NCI-H774 (cell line): ENCODE measurements at places on chromosomes 1 and 21.

GRCh38 chr21:16357994-16358393, 628.2 kb downstream of the USP25 start:
- no peak for DNase-seq

GRCh38 chr1:243844186-243844585, 5.9 kb downstream of the AKT3 start:
- DNase-seq: no peak

GRCh38 chr21:37763298-37763697, 153.0 kb downstream of the KCNJ6 start:
- DNase-seq: no peak

DNA sequence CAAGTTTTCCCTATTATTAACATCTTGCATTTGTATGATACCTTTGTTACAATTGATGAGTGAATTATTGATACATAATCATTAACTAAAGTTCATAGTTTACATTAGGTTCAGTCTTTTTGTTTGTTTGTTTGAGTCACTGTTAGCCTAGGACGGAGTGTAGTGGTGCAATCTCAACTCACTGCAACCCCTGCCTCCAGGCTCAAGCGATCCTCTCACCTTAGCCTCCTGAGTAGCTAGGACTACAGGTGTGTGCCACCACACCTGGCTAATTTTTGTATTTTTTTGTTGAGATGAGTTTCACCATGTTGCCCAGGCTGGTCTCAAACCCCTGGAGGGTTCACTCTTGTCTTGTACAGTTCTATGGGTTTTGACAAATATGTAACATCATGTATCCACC, 33.9 kb upstream of the PGM1 start:
- no peak for DNase-seq

DNA sequence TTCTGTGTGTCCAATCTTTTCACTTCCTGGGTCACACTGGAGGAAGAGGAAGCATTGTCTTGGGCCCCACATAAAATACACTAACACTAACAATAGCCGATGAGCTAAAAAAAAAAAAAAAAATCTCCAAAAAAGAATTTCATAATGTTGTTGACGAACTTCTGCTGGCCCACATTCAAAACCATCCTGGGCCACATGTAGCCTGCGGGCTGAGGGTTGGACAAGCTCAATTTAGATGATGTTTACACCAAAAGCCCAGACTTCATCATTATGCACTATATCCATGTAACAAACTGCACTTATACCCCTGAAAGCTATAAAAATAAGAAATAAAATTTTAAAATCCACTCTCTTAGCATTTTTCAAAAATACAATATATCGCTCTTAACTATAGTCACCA, 187.8 kb upstream of the PTBP2 start:
- DNase-seq: no peak

GRCh38 chr1:11072216-11072917, 12.5 kb upstream of the SRM start:
- DNase-seq: peak; percentile 18

DNA sequence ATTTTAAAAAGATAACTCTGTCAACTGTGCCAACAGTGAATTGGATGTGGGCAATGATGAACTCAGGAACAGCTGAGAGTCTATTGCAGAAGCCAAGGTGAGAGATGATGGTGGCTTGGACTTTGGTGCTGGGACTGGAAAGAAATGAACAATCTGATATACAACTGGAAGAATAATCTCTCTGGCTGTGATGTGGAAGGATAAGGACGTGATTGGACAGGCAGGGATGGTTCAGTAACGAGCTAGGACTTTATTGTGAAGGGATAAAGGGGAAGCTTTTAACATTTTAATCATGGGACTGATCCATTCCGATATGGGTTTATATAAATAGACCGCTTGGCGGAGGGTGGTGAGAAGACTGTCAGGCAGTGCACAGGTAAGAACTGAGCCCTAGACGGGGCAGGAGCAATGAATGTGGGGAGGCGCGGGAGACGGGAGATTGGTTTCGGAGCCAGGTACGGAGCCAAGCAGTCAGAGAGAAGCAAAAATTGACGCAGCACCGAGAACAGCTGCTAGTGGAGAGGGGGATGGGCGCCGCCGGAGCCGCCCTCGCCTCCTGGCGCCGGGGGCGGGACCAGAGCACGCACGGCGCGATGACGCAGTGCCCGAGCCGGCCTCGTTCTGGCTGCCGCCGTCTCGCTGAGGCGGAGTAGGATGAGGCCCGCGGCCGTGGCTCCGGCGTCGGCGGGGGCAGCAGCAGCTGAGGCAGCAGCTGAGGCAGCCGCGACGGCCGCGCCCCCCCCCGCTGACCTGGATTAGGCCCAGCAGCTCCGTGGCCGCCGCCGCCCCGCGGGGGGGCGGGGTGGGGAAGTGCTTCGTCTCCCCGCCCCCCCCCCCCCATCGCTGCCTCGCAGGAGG, at the start of gene RNF11:
Gene RNF11 (plus strand): TSS at position 601 of the 858 bp plus-strand sequence. CDS start 484 bp downstream, outside the sequence.
- DNase-seq: peak; percentile 95

DNA sequence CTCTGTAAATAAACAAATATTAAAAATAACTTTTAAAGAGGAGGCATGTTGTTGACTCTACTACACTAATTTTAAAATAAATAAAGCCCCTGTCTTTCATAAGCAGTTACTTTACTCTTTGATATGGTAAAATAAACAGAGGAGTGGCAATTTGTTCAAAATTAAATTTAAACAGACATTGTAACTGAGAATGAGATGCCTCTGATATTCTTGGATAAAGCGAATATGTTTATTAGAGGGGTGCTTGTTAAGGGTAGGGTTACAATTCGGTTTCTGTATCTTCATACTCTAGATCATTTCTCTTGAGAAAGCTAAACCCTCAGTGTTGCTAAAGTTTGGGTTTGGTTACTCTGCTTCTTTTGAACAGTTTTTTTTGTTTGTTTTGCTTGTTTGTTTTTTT, 19.6 kb downstream of the LPAR3 start:
- no peak for DNase-seq

DNA sequence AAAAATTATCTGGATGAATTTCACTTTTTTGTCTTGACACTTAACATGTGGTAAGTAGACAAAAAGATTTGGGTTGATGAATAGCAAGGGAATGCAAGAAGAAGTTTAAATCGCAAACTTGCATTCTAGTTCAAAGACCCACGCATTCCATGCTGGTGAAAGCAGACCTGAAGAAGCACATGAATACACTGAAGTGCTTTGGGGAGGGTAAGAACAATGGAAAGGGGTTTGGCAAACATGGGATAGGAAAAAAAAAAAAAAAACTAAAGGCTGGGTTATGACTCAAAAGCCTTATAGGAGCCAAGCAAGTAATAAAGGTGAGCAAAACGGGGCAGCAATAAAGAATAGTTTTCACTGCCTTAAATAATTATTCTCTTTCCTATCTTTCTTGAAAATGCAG, 450.2 kb downstream of the LMO4 start:
- no peak for DNase-seq

DNA sequence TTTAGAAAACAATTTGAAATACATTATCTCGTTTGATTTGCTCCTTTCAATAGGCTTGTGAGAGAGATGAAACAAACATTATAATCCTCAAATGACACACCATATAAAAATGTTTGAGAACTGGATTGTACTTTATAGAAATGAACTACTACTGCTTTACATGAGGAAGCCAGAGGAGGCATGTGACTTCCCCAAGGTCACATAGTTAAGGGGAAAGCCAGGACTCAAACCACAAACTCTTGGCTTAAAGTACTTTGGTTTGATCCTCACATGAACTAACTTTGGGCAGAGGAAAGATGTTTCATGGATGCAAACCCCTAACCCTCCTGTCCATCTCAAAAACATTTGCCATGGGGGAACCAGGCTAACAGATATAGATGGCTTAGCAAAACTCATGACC, 4.7 kb downstream of the ARHGEF11 start:
- DNase-seq: no peak

DNA sequence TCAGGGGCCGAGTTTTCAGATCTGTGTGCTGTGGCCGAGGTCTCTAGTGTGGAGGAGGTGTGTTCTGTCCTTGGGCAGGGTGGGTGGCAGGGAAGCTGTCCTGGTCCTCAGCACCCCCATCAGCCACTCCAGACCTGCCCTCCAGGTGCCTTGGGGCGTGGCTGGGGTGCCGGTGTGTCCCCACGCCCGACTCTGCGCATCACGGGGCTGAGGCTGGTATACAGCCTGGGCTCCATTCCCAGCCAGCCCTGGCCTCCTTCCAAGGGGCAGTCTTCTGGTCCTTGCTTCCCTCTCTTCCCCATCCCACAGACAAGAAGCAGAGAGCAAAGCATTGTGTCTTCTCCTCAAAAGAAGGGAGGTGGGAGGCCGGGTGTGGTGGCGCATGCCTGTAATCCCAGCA, 4.0 kb downstream of the SAMD11 start:
- no peak for DNase-seq

GRCh38 chr1:19750101-19750881, 49.4 kb downstream of the TMCO4 start:
- no peak for DNase-seq

DNA sequence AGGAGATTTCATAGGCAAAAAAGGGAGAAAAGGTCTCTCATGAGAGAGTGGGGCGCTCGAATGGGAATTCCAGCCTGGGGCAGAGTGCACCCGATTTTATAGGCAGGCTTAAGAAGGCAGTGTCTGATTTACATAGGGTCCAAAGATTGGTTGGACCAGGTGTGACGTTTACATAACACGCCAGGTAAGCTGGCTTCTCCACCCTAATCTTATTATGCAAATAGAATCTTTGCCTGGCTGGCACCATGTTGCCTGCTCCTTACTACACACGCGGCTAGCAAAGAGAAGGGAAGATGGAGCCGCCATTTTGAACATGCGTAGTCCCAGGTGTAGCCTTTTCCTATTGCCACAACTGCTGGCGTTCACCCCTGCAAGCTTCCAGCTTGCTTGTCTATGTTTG, 103.7 kb downstream of the SLC16A1 start:
- no peak for DNase-seq

- DNase-seq: no peak
Measured at GRCh38 chr1:87950369-87950768, 621.7 kb downstream of the LMO4 start.

- peak; percentile 14 for DNase-seq
Measured at GRCh38 chr1:207752456-207752998, 673 bp downstream of the CD46 start.

DNA sequence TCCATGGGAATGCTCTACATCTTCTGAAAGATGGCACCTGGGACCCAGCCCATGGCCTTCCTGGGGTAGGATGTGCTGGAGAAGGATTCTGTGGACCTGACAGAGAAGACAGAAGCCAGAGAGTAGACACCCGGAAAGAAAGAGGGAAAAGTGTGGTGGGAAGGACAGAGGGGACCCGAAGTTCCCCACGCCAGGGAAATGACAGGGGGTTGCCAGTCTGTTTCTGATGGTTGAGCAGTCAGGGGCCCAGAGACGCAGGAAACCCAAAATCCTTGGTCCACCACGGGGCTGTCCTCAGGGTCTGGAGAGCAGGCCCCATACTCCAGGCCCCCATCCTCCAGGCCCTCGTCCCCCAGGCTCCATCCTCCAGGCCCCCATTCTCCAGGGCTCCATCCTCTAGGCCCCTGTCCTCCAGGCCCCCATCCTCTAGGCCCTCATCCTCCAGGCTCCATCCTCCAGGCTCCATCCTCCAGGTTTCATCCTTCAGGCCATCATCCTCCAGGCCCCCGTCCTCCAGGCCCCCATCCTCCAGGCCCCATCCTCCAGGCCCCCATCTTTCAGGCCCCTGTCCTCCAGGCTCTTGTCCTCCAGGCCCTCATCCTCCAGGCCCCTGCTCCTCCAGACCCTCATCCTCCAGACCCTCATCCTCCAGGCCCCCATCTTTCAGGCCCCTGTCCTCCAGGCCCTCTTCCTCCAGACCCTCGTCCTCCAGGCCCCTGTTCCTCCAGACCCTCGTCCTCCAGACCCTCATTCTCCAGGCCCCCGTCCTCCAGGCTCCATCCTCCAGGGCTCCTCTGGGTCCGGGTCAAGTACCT, 1.0 kb upstream of the TFF2 start:
- DNase-seq: no peak

- no peak for DNase-seq
Measured at GRCh38 chr1:175376194-175376593, 183.6 kb upstream of the KIAA0040 start.

DNA sequence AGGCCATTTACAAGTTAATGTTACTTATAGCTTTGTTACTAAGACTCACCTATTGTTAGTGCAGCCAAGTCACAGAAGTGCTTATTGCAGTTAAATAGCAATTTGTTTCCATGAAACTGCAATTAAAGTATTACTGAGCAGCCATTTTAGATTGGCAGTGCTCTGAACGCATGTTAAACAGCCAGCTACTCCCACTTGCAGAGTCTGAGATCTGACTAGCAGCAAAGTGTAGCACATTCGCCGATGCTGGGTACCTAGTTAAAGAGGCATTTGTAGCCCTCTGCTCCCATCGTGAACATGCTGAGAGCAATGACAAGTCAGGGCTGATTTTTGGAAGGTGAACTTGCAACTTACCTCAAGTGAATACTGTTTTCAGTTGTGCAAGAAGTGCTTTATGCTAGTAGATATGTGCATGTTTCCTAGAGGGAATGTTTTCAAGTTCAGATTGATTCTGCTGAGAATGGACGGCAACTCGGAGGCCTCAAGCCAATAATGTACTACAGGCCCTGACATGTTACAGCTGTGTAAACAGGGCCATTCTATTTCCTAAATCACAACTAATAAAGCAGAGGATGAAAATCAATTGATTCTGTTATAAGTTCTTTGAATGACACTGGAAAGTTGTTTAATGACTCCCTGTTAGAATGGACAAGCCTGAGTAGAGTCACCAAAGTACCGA, 19.8 kb downstream of the LMO4 start:
- DNase-seq: no peak

DNA sequence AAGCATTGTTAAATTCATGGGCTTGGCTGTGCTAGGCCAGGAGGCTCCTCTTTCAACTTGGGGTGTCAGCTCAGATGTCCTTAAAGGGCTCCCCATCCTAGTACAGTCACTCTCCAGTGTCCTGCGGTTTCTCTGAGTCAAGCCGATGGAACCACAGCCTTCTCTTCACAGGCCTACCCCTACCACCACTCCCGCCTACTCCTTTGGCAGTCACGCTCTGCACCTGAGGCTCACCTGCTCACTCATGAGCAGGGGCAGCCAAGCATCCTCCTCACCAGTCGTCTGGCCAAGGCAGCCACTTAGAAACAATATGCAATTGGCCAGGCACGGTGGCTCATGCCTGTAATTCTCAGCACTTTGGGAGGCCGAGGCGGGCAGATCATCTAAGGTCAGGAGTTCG, 3.6 kb downstream of the ACOT7 start:
- no peak for DNase-seq

DNA sequence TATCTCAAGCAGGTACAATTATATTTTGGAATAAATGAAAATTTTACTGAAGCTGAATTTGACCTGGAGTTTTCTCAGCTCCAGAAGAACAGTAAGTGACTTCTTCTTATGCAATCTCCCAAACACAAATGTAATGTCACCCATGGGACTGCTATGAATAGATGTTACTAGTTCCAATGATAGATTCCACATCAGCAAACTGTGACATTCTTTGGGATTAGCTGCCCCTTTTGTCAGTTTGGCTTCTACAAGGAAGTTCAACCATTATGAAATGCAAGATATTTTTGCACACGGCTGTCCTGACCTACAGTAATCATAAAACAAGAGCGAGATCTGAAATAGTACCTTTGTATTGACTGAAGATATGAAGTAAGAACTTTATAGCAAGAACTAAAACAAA, 27.8 kb upstream of the TSNAX start:
- DNase-seq: no peak
